ENCODE measurements at places on chromosomes 4 and X.

- peaks cover 42% of the 10 kb centered on the region for H3K36me3 ChIP-seq
- DNase-seq, result no peak
- no peaks in the 10 kb centered on the region for H3K27me3 ChIP-seq
- H3K27ac ChIP-seq, result no peak overlapping the region
- no peak overlapping the region for H3K4me3 ChIP-seq
- H3K4me1 ChIP-seq, result no peaks in the 10 kb centered on the region
Observed at GRCh38 chr4:732911-733630, 27.4 kb downstream of the PCGF3 start.

- peaks cover 40% of the 10 kb centered on the region for H3K4me1 ChIP-seq
- H3K4me3 ChIP-seq, result no peak overlapping the region
- no peak for DNase-seq
- no peak overlapping the region for H3K27ac ChIP-seq
Observed at GRCh38 chr4:37678624-37679023, 7.6 kb downstream of the RELL1 start.

- DNase-seq, result no peak
- H3K4me1 ChIP-seq, result no peaks in the 10 kb centered on the region
Observed at GRCh38 chr4:126755506-126755905, 877.3 kb upstream of the INTU start.

DNA sequence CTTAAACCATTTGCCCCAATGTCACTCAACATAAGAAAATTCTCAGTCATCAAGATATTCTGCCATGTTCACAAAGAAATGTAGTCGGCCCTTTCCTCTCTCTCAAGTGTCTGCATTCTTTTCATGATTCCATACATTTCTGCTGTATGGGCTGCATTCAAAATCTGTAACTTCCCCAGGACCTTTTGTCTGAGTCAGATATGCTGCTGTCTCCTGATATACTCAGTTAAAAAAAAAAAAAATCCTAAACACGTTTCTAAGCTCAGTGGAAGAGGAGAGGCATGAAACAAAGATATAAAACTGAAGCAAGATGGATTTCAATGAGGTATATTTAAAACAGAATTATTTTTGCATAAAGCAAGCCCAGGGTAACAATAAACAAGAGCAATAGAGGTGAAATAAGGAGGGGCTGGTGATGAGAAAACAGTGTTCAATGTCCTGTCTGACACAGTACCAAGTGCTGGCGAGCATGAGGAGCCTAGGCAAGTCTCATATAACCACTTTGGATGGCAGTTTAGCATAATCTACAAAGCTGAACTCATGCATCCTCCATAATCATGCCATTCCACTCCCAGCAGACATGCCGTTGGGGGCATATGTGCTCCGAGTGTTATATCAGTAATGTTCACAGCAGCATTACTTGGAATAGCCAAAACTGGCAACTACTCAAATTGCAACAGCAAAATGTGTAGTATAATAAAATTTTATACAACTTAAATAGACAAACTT is 76.7 kb downstream of the MANBA start:
- H3K4me1 ChIP-seq, result peaks cover 38% of the 10 kb centered on the region
- H3K4me3 ChIP-seq, result no peak overlapping the region
- H3K27ac ChIP-seq, result peak overlapping the region; percentile 92
- no peaks in the 10 kb centered on the region for H3K36me3 ChIP-seq

- H3K36me3 ChIP-seq, result no peaks in the 10 kb centered on the region
- no peak overlapping the region for H3K27ac ChIP-seq
- no peak for DNase-seq
- no peaks in the 10 kb centered on the region for H3K4me1 ChIP-seq
- no peaks in the 10 kb centered on the region for H3K27me3 ChIP-seq
Observed at GRCh38 chr4:137448402-137448801, 83.9 kb downstream of the PCDH18 start.

DNA sequence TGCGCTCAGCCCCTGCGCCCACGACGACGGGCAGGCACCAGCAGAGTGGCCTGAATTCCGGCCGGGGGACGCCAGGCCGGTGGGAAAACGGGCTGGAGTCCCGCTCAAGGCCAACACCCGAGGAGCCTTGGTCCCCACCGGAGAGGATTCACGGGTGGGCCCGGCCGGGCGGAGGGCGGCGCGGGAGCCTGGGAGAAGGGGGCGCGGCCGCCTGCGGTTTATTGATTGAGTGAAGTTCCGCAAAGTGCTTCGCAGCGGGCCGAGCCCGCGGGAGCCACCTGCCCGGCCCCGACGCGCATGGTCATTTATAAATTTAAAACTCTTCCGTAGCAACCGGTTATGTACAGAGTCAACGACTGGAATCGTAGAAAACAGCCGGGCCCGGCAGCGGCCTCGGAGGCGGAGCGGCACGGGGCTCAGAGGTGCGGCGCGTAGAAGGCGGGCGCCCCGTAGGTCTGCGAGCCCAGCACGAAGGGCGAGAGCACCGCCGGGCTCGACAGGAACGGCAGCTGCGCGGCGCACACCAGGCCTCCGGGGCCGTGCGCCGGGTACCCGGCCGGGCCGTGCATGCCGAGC is 3.6 kb downstream of the NKX1-1 start:
- H3K36me3 ChIP-seq, result no peaks in the 10 kb centered on the region
- H3K4me3 ChIP-seq, result no peak overlapping the region
- H3K27ac ChIP-seq, result no peak overlapping the region
- no peaks in the 10 kb centered on the region for H3K4me1 ChIP-seq
- peaks cover 76% of the 10 kb centered on the region for H3K27me3 ChIP-seq

All from keratinocyte (primary cell).